ENCODE measurements at places on chromosomes 6 and 20. TPM values are rescaled to one million over a fixed set of nuclear protein-coding genes. Genes with fewer than 3 reads are reported as not detected.

DNA sequence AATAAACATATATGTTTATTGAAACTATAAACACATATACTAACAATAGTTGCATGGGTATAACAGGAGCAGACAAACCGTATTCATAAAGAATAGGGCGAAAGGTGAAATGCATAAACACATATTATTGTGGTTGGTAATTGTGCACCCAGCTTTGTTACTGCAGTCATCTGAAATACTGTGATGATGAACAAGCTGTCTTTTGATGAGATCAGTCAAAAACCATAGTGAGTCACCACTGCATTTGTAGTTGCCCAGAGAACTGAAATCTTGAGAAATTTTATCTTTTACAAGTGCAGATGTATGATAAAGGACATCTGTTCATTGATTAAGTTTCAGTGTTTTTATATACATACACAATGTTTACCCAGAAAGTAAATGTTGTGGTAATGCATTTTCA lies 133.7 kb downstream of the MYO6 start:
- no peak for DNase-seq

DNA sequence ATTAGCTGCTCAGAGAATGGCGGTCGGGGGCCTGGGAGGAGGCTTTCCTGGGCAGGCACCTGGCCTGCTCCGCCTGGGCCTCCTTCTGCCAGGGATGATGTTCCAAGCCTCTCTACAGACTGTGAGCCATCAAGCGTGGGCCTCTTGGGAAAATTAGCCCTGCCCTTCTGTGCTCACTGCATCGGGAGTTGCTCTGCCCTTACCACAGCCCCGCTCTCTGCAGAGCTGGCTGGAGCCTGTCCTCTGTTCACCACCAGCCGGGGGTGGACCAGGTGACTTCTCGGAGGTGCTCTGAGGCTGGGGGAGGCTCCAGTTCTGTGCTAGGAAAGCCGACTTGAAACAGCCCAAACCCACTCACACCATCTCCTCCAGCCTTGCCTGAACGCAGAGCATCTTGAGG lies 24.2 kb downstream of the MDGA1 start:
- DNase-seq: no peak

GRCh38 chr6:27795697-27796494 lies 116.3 kb downstream of the OR2B2 start:
- no peak for DNase-seq

Gene PREX1
- 65.0 TPM for total RNA-seq

- no peak for DNase-seq
These were observed 180.5 kb upstream of the PMEPA1 start for GRCh38 chr20:57890202-57890800.

DNA sequence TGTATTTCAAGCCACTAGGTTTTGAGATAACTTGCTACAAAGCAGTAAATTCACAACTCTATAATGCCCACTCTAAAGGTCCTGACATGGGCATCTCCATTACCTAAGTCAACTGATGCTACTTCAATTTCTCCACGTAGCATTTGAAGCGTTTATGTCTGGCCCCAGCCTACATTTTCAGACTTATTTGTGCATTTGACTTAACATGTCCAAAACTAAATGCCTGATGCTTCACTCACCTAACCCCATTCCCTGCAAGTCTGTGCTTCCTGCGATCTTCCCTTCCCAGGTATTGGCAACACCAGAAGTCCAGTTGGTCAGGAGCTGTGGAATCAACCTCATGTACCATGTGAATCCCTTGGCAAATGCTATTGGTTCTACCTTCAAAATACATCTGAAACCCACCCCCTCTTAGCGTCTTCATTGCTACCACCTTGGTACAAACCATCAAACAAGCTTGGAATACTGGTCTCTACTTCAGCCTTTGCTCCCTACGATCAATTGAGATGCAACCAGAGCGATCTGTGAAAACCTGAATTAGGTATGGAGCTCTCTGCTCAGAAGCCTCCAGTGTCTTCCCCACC lies 12.8 kb upstream of the ZNFX1 start:
- no peak for DNase-seq

DNA sequence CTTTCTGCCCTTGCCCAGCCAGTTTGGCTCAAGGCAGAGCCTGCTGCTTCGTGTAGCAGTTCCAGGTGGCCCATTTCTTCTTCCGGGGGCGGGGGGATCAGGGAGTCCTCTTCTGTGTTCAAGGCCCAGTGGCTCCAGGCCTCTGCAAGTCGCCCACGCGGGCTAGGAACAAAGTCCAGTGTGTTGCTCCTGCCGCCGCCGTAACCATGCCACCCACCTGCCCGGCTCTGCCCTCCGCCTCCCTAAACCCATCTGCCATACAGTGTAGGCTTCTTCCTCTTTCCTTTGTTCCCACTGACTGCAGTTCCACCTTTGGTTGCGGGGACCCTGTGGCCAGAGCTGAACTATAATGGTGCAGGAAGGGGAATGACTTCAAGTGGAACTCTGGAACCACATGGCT lies 43.9 kb upstream of the SRF start:
- DNase-seq: no peak

GRCh38 chr20:39602649-39603048 lies 640.5 kb downstream of the DHX35 start:
- no peak for DNase-seq

DNA sequence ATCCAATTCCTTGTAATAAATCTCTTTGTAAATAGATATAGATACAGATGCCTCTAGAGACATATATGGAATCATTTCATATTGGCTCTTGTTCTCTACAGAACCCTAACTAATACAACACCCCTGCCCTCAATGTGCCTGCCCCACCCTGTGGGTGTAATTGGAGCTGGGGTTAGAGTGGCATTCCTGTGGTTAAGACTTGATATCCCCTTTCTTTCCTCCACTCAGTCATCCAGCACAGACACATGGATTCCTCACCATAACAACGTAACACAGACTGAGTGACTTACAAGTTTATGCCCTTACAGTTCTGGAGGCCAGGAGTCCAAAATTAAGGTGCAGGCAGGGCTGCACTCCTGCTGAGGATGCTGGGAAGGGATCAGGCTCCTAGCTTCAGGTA lies 42.8 kb downstream of the C6orf118 start:
- DNase-seq: no peak

Gene MOG
- total RNA-seq: not detected

- no peak for DNase-seq
These were observed 108.4 kb upstream of the OLIG3 start for GRCh38 chr6:137602313-137603197.

GRCh38 chr20:51003753-51004152 lies 19.2 kb downstream of the KCNG1 start:
- no peak for DNase-seq

DNA sequence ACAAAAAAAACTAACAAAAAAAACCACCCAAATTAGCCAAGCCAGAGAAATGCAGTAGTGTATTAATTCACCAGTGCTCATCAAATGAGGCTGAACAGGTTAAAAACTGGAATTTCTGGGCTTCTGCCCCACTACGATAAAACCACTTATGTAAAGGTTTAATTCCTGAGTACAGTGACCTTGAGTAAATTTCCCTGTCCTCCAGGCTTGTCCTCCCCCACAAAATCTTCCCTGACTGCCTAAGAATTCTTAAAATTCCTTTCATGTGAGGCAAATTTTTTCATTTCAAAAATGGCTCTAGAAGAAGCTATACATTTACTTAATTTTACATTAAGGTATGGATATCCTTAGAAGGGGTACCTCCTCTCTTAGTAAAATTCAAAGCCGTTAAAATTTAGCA lies 80.1 kb upstream of the ID4 start:
- no peak for DNase-seq

Gene MCM8
- total RNA-seq: 13.0 TPM

DNA sequence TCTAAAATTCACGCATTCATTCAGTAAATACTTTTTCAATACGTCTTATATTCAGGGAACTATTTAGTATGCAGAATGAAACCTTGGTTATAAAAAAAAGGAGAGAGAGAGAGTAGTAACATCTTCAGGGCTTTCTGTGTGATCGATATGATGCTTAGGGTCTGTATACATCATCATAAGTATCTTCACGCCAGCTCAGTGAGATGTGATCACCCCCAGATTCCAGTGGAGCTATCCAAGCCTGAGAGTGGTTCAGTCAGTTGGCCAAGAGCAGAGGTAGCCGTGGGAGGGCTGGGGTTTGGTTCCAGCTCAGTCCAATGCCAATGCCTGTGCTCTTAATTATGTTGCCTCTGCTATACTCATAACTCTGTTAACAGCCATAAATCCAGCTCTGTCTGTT lies 8.6 kb downstream of the CD83 start:
- no peak for DNase-seq

Gene SYTL3
- total RNA-seq: 6.0 TPM

Gene OPN5
- total RNA-seq: not detected

Gene POU3F2
- not detected for total RNA-seq

Gene C20orf173
- total RNA-seq: not detected

Gene WFDC2
- total RNA-seq: not detected

GRCh38 chr20:43662943-43663655 lies 3.8 kb upstream of the MYBL2 start:
- no peak for DNase-seq

DNA sequence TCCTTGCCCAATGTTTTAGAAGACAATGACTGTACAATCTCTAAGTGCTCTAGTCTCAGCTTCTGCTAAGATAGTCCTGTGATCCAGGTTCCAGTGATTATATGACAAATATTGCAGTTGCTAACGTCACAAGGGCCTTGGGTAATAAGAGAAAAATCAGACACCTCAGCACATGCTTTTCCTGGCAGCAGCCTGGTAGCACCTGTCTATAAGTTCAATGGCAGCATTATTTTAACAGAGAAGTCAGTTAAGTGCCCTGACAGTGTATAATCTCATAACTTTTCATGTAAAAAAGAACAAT lies 121.3 kb upstream of the BCLAF1 start:
- no peak for DNase-seq
